ENCODE measurements at places on chromosomes 3 and 15.

- DNase-seq, result no peak
These were observed 254.5 kb upstream of the SOX2 start for GRCh38 chr3:181457190-181457589.

DNA sequence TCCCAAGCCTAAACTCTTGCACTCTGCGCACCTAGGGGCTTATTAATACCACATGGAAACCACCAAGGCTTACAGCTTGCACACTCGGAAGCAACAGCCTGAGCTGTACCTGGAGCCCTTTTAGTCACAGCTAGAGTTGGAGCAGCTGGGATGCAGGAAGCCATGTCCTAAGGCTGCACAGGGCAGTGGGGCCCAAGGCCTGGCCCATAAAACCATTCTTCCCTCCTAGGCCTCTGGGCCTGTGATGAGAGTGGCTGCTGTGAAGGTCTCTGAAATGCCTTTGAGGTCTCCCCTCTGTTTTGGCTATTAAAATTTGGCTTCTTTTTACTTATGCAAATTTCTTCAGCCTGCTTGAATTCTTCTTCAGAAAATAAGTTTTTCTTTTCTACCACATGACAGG, 383.9 kb upstream of the UBE2E2 start:
- no peak for DNase-seq

DNA sequence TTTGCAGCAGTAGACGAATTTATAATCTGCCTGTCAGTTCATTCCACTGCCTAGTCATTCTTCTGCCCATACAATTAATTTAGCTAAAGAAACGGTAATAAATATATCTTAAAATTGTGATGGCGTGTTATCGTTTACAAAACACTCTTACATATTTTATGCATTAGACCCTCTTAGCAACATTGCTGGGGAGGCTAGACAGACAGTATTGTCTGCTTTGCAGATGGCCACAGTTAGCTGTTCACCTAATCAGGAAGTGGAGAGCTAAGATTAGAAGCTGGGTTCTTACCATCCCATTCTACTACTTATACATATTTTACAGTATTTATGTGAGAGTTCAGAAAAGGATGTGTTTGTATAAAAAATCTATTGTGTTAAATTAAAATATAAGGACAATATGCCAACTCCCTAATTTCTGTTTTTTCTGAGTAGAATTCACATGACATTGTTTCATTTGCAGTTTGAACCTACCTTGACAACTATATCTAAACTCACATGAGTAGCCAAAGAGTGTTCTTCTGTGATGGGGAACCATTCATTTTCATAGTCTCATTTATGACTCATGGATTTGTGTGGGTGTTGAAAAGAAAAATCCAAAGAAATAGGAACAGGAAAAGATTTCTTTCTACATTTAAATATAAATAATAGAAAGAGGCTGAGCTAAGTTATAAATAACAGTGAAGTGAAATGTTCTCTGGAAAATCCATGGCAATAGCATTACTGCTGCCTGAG, 41.7 kb upstream of the C3orf80 start:
- DNase-seq, result no peak

- DNase-seq, result no peak
These were observed 47.4 kb downstream of the TMEM266 start for GRCh38 chr15:76107169-76107568.

GRCh38 chr15:62684123-62684808, 358.3 kb upstream of the TPM1 start:
- DNase-seq, result no peak

All from transverse colon (tissue), 4 donors.